ENCODE measurements at places on chromosomes 7 and 10. TPM values are rescaled to one million over a fixed set of nuclear protein-coding genes. Genes with fewer than 3 reads are reported as not detected.

CPA5 gene
- total RNA-seq, result 0.09 TPM

FOXI2 gene
- total RNA-seq, result not detected

HOXA3 gene
- total RNA-seq, result 3.5 TPM

DRGX gene
- total RNA-seq, result not detected

ZNF282 gene
- total RNA-seq, result 31.9 TPM

PRSS37 gene
- not detected for total RNA-seq

TMEM178B gene
- not detected for total RNA-seq

CDCA7L gene
- total RNA-seq, result 116 TPM

CTAGE15 gene
- not detected for total RNA-seq

UPK3BL2 gene
- not detected for total RNA-seq

FERD3L gene
- total RNA-seq, result not detected

ANKRD7 gene
- total RNA-seq, result 1.4 TPM

TACR2 gene
- total RNA-seq, result not detected

PNLIP gene
- total RNA-seq, result not detected

DBNL gene
- total RNA-seq, result 73.0 TPM

TFPI2 gene
- 97.3 TPM for total RNA-seq

HOXA6 gene
- not detected for total RNA-seq

GFRA1 gene
- total RNA-seq, result 0.18 TPM

CCM2 gene
- 20.0 TPM for total RNA-seq

TRIL gene
- 6.3 TPM for total RNA-seq

ZNF727 gene
- total RNA-seq, result not detected

Measured in fibroblast of the aortic adventitia (primary cell).